ENCODE measurements at places on chromosomes 5 and 9. TPM values are rescaled to one million over a fixed set of nuclear protein-coding genes. Genes with fewer than 3 reads are reported as not detected.

DNA sequence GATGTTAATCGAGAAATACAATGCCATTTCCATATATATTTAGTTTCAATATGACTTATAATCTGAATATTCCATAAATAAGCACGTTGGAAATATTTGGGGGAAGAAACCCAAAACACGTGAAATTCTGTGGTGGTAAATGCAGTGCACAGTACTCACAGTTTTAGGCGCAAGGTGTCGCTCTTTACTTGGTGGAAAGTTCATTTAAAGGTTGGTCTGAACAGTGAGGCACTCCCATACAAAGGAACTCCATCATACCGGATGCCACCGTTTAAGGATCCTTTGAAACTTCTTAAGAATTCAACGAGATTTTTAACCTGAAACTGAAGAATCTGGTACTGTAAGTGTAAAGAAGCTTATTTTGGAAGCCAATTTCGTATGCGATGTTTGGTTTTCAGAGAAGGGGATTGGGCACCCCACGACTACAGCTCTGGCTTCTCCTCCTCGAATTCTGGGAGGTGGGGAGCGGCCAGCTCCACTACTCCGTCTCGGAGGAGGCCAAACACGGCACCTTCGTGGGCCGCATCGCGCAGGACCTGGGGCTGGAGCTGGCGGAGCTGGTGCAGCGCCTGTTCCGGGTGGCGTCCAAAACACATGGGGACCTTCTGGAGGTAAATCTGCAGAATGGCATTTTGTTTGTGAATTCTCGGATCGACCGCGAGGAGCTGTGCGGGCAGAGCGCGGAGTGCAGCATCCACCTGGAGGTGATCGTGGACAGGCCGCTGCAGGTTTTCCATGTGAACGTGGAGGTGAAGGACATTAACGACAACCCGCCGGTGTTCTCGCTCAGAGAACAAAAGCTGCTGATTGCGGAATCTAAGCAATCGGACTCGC is at the start of gene PCDHA11:
TSS of gene PCDHA11 (plus strand) at position 237 of the 834 bp plus-strand sequence. CDS start at position 384, 147 bp downstream.
- H3K27ac ChIP-seq: no peak within 1 kb of the TSS
- DNase-seq: peak; percentile 14
- no peaks in the 10 kb centered on the region for H3K36me3 ChIP-seq

- peaks cover 1% of the 10 kb centered on the region for H3K27me3 ChIP-seq
- DNase-seq: no peak
- H3K27ac ChIP-seq: no peak overlapping the region
- H3K36me3 ChIP-seq: no peaks in the 10 kb centered on the region
- no peak overlapping the region for H3K4me3 ChIP-seq
- no peaks in the 10 kb centered on the region for H3K4me1 ChIP-seq
These were observed 21.4 kb upstream of the ALDOB start for GRCh38 chr9:101457003-101457402.

Gene FXN
- total RNA-seq: 18.4 TPM

Gene TXNDC15
- 66.0 TPM for total RNA-seq

DNA sequence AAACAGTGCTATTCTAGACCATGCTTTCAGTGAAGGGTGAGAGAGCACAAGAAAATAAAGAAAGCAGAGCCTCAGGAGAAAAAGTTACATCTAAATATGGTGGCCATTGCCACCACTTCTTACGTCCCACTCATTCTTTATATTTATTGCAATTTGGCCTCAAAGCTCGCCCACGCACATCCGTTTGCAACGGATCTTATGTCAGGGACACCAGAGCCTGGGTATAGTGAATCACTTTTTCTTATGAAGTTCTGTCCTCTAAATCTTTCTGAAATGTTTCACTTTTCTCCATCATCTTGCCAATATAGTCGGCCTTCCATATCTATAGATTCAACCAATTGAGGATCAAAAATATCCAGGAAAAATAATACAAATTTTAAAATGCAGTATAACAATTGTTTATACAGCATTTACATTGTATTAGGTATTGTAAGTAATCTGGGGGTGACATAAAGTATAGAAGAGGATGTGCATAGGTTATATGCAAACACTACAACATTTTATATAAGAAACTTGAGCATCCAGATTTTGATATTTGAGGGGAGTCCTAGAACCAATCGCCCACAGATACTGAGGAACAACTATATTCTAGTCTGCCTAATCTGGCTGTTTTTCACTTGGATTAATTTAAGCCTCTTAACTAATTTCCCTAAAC is 35.2 kb downstream of the GOLPH3 start:
- no peaks in the 10 kb centered on the region for H3K4me1 ChIP-seq
- no peaks in the 10 kb centered on the region for H3K27me3 ChIP-seq
- H3K27ac ChIP-seq: no peak overlapping the region
- H3K36me3 ChIP-seq: peaks cover 47% of the 10 kb centered on the region

Gene CDKN2B
- not detected for total RNA-seq

Gene TERT
- total RNA-seq: not detected

DNA sequence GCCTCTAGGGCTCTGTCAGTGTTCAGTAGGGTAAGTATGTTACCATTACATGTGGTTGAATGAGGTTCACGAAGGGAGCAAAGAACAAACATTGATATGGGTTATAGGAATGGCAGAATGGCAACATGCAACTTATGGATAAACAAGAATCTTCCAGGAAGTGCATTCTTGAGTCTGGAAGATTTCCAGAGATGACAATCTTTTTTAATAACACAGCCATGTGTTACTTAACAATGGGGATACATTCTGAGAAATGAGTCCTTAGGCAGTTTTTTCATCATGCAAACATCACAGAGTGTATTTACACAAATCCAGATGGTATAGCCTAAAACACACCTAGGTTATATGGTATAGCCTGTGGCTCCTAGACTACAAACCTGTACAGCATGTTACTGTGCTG is 9.1 kb upstream of the SLC28A3 start:
- no peaks in the 10 kb centered on the region for H3K27me3 ChIP-seq
- no peak overlapping the region for H3K27ac ChIP-seq
- H3K4me1 ChIP-seq: peaks cover 7% of the 10 kb centered on the region

GRCh38 chr5:7000310-7000709 is 287.1 kb downstream of the TENT4A start:
- no peaks in the 10 kb centered on the region for H3K4me1 ChIP-seq
- no peak for DNase-seq
- no peak overlapping the region for H3K4me3 ChIP-seq
- no peaks in the 10 kb centered on the region for H3K36me3 ChIP-seq

DNA sequence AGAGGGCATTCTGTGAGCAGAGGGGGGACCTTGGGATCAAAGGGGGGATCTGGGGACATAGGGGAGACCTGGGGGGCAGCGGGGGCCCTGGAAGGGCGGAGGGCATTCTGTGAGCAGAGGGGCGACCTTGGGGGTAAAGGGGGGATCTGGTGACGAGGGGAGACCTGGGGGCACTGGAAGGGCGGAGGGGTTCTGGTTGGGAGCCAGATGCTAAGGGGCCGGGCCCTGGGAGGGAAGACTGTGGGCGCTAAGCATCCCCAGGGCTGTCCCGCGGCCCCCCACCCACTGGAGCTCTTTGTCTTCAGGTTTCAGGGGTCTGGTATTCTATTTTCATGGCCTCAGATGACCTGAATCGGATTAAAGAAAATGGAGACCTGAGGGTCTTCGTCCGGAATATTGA is 748 bp downstream of the LCN9 start:
- H3K36me3 ChIP-seq: no peaks in the 10 kb centered on the region
- H3K27me3 ChIP-seq: peaks cover 19% of the 10 kb centered on the region
- DNase-seq: no peak
- no peak overlapping the region for H3K27ac ChIP-seq
- no peak overlapping the region for H3K4me3 ChIP-seq

- H3K27ac ChIP-seq: no peak overlapping the region
- peaks cover 5% of the 10 kb centered on the region for H3K36me3 ChIP-seq
- no peak overlapping the region for H3K4me3 ChIP-seq
- no peak for DNase-seq
These were observed 109.8 kb upstream of the IFNK start for GRCh38 chr9:27414220-27414761.

Gene F2RL2
- 0.28 TPM for total RNA-seq

GRCh38 chr5:33270671-33271070 is 170.1 kb upstream of the TARS1 start:
- peaks cover 17% of the 10 kb centered on the region for H3K4me1 ChIP-seq
- no peak overlapping the region for H3K4me3 ChIP-seq
- H3K36me3 ChIP-seq: no peaks in the 10 kb centered on the region
- peak; percentile 36 for DNase-seq

- DNase-seq: peak; percentile 86
- peak overlapping the region; percentile 91 for H3K27ac ChIP-seq
- peaks cover 5% of the 10 kb centered on the region for H3K36me3 ChIP-seq
These were observed 688 bp downstream of the SNX24 start for GRCh38 chr5:122846051-122846550.

- no peak for DNase-seq
- H3K4me1 ChIP-seq: peaks cover 14% of the 10 kb centered on the region
- H3K4me3 ChIP-seq: no peak overlapping the region
- no peaks in the 10 kb centered on the region for H3K27me3 ChIP-seq
These were observed 160.7 kb downstream of the PDE4D start for GRCh38 chr5:59732806-59733205.

- H3K4me3 ChIP-seq: no peak overlapping the region
- H3K27me3 ChIP-seq: no peaks in the 10 kb centered on the region
- H3K4me1 ChIP-seq: peaks cover 13% of the 10 kb centered on the region
- peak overlapping the region; percentile 57 for H3K27ac ChIP-seq
These were observed 20.6 kb downstream of the TPPP start for GRCh38 chr5:672329-673160.

GRCh38 chr5:170923910-170924620 is 62.2 kb downstream of the RANBP17 start:
- peak; percentile 82 for DNase-seq
- no peaks in the 10 kb centered on the region for H3K27me3 ChIP-seq
- H3K4me3 ChIP-seq: no peak overlapping the region
- H3K27ac ChIP-seq: no peak overlapping the region
- H3K4me1 ChIP-seq: no peaks in the 10 kb centered on the region
- peaks cover 33% of the 10 kb centered on the region for H3K36me3 ChIP-seq

GRCh38 chr9:115944166-115944948 is 209.2 kb upstream of the PAPPA start:
- DNase-seq: peak; percentile 99
- H3K4me1 ChIP-seq: peaks cover 71% of the 10 kb centered on the region
- H3K36me3 ChIP-seq: peaks cover 66% of the 10 kb centered on the region
- H3K4me3 ChIP-seq: peak overlapping the region; percentile 60
